ENCODE measurements at places on chromosomes 1 and 21.

DNA sequence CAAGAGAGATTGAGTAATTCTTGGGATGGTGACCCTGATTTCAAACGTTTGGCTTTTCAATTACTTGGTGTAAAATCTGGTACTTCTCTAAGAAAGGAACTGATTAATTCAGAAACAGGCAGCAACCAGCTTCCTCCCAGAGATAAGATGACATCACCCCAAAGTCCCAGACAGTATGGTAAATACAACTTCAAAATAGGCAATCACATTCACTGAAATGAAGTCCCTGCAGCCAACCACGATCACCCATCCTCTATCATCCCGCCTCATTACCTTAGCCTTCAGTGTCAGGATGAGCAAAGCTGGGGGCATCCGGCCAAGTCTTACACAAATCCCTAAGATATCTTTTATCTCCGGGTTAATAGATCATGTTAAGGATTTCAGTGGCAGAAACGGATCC is 26.4 kb upstream of the RUNX1 start:
- DNase-seq, result no peak

- no peak for DNase-seq
These were observed 55.1 kb downstream of the UBE2T start for GRCh38 chr1:202286622-202287097.

GRCh38 chr1:184388319-184388889 is 1.6 kb downstream of the C1orf21 start:
- DNase-seq, result no peak

- DNase-seq, result no peak
These were observed 61.2 kb upstream of the CCDC190 start for GRCh38 chr1:162922201-162922600.

GRCh38 chr1:221850470-221851187 is 108.7 kb upstream of the DUSP10 start:
- DNase-seq, result no peak

DNA sequence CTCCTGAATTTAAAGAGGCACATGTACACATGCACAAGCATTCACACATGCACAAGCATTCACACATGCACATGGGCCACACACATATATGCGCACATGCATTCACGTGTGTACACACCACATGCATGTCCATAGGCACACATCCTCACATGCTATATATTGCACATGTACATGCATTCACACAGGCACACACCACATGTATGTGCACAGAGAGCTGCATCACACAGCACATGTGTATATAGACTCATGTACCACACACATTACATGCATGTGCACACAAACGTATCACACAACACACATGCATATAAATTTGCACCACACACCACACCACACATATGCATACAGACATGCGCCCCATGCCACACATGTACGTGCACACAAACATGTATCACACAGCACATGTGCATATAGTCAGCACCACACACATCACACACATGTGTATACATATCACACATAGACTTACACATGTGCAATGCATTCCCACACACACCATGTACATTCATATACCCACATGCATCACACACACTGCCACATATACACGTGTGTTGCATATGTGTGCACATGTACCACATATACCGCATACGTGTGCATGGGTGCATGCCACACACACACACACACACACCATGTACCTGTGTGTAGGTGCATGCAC is 54.6 kb upstream of the COL18A1 start:
- no peak for DNase-seq

- no peak for DNase-seq
These were observed 367.1 kb upstream of the ESRRG start for GRCh38 chr1:217090060-217090911.

DNA sequence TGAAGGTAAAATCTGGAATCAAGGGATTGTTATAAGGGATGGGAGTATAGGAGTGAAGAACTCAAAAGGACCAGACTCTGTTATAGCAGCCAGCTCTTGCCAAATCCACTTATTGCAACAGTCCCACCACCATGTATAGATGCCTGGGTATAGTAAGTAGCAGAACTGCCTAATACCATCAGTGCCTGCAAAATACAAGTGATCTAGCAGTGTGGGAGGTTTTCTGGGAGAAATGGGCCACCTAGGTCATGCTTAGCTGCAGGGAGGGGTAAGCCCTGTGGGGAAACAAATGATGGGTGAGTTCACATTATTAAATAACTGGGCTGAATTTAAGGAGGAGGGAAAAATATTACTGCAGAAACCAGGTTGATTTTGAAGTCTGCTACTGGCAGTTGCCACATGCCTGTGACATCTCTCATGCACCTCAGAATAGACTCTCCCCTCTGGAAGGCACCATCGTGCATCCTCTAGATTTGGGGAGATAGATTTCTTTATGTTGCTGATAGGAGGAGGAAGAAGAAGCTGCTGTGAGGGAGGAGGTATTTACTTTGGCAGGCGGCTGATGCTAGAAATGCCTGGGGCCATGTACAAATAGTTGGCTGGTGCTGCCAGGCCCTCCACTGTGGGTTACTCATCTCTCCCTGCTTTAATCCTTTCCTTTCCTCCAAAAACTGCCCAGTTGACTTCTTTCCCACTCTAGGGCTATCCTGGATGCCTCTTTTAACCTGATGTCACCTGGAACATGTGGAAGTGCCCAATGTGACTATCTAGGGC is 27.5 kb downstream of the HLX start:
- DNase-seq, result no peak

All from activated naive CD4-positive, alpha-beta T cell (primary cell).